ENCODE measurements at places on chromosomes 5 and 9.

DNA sequence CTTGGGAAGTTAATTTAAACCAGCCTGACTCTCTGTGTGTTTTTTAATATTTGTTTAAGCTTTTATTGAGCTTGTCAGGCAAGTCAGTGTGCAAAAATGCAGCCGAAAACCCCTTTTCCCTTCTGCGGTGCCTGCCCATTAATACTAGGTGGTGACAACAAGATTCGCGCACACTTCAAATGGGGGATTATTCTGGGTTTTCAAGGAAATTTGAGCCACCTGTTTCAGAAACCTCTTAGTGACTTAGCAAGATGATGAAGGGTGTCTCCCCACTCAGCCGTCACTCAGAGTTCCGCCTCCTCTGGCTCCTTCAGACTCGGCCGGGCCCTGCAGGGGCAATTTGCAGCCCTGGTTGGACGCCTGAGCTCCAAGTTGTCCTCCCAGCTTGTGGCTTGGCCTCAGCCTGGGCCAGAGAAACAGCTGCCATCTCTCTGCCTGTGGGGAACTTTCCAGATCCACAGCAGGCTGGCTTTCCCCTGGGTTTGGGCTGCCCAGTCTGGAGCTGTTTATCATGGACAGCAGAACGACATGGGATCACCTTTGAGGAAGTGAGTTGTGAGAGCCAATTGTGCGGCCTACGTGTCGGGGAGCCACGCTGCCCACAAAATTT, 75.9 kb downstream of the SPRY4 start:
- no peak for DNase-seq

DNA sequence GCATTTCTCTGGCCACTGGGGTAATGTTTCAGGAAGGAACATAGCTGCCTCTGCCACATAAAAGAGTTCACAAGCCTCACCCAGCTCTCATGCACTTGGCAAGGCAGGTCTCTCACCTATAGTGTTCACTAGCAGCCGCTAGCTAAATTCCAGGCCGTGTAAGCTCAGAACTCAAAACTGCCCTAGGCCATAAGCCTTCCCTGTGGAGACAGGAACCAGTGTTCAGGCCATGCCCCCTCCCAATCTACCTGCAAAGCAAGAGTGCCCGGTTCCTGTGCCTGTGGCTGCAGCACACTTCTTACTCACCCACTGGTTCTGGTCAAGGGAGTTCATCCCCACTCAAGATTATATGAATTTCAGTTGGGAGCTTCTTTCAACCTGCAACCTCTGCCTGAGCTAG, 60.7 kb upstream of the ZNF169 start:
- no peak for DNase-seq

DNA sequence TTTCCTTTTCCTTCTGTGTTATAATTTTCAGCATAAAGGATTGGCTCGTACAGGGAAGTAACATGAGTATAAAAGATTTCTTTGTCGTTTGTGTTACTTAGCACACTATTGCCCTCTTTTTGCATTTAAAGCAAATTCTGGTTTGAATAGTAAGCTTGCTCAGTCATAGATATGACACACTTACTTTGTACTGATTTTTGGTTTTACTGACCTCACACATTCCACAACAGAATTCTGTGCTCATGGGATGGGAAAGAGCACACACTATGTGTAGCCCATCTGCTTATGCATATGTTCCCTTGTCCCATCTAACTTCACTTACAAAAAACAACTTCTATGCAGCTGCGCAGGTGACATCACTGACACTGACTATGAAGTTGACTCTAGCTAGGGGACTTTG, 111.9 kb upstream of the MTAP start:
- no peak for DNase-seq

DNA sequence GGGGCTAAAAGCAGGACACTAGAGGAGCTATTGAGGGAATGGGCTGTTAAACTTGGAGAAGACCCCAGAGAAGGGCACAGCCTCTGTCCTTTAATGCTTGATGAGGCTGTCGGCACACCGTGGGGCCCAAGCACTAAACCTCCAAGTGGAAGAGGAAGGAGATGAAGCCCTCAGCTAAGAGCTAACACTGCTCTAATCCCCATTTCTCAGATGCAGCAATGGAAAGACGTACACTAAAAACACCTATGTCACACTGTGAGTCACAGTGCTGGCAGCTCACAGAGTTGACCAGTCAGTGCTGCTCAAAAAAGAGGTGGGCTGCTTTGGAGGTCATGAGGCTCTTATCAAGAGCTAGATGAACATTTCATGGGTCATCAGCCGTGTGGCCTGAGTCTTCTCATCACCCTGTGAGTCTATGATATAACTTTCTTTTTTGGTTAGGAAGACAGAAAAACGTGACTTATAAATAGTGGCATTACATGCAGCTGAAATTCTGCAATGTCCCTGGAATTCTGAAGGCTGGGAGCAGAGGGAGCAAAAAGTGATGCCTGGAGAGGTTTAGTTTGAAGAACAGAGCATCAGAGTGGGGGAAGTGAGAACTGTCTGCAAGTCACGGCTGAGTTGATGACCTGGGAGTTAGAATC, 21.5 kb downstream of the TNFSF8 start:
- no peak for DNase-seq

- no peak for DNase-seq
Measured at GRCh38 chr9:134988706-134989105, 71.0 kb upstream of the FCN1 start.

- DNase-seq, result no peak
Measured at GRCh38 chr9:127805620-127806019, 2.9 kb downstream of the FPGS start.

- DNase-seq, result no peak
Measured at GRCh38 chr9:75039009-75039408, 10.9 kb upstream of the CARNMT1 start.

DNA sequence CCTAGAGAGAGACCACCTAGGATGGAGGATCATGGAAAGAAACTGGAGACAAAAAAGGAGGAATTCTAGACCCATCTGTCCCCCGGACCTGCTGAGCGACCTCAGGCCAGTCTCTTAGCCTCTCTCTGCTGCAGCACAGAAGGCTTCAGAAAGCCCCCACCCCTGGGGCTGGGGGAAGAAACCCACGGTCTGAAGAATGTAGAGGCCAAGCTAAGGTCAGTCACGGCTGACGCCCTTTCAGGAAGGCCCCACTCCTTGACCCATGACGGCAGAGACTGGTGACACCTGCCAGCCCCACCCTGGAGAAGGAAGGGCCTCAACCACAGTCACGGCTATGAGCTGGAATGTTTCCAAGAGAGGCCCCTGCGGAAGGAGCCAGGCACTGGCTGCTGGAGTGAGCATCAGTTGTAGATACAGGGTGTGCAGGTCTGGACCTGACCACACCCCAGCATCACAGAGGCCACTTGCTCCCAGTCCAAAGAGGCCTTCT, 120.5 kb upstream of the BOD1 start:
- DNase-seq, result no peak

DNA sequence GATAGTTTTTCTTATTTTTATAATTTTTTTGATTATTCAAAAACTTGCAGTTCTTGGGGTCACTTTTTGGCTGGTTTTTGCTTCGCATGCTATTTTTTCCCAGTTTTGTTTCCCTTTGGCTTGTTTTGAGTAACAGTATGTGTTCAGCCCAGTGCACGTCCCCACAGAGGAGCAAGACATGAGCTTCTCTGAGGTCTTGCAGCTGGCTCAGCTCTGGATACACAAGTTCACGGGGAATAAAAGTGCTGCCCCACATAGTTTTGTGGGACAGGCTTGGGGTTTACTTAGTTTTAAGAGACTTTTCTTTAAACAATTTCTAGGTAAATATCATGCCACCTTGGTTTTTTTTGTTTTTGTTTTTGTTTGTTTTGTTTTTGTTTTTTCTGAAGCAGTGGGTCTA, 297.8 kb upstream of the IRX1 start:
- DNase-seq, result no peak

GRCh38 chr9:121853617-121854395, 202.4 kb downstream of the DAB2IP start:
- no peak for DNase-seq

DNA sequence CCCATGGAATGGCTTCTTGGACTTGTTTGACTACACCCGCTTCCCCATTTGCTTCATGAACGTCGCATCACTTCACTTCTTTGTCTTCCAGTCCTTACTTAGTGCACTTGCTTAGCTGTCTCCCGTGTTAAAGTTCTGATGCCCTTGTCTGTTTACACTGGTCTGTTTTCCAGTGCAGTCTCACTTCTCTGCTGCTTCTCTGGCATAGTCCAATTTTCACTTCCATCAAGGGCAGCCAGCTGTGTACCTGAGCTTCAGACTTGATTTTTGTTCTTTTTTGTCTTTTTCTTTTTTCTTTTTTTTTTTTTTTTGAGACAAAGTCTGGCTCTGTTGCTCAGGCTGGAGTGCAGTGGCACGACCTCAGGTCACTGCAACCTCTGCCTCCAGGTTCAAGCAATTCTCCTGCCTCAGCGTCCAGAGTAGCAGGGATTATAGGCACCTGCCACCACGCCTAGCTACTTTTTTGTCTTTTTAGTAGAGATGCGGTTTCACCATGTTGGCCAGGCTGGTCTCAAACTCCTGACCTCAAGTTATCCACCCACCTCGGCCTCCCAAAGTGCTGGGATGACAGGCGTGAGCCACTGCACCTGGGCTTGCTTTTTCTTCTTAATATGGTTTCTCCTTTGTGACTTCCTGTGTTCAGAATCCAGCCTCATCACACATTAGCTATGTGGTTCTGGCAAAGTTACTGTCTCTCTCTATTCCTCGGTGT, 75.4 kb downstream of the LRRC70 start:
- DNase-seq, result no peak

- peak; percentile 47 for DNase-seq
Measured at GRCh38 chr5:157108976-157109375, at the start of gene HAVCR2. Gene HAVCR2 (minus strand): TSS chr5:157109044. CDS start chr5:157108983, 61 bp downstream.

DNA sequence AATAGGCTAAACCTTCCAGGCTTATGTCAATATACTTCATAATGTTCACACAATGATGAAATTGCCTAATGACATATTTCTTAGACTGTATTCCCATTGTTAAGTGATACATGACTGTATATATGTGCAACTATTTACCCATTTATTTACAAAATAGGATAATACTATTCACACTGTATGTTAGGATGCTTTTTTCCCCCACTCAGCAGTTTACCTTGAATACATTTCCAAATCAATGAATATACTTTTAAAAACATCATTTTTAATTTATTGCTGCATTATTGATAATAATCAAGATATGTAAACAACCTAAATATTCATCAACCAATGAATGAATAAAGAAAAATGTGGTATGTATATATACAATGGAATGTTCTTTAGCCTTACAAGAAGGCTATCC, 55.5 kb downstream of the PCSK1 start:
- DNase-seq, result no peak

DNA sequence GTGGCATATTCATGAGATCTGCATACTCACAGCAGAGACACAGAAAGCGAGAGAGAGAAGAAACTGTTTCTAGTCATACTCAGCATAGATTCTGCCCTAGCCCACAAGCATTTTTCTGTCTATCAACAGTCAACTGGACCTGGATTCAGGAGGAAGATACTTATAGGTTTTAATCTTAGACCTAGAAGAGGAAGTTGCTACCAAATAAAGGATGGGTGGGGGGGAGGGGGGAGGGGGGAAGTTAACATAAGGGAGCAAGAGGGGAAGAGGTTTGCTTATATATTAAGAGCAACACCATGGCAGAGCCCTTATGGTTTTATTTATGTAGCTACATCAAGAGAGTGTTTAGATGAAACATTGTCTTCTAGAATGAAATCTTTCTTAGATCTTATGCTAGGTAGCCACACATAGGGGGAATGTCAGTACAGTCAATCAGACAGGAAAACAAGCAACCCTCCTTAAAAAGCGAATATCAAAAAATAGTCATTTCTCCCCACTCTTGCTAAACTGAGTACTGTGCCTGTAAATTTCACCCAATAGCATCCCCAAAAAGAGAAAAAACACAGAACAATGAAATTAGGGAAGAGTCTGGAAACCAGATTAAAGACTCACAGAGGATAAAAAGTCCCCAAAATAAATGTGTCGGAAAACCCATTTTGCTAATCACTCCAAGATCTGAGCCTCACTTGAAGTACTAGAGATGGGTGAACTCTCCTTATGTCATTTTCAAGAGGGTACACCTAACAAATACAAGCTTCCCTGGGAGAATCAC, 192.7 kb upstream of the NR4A3 start:
- no peak for DNase-seq

DNA sequence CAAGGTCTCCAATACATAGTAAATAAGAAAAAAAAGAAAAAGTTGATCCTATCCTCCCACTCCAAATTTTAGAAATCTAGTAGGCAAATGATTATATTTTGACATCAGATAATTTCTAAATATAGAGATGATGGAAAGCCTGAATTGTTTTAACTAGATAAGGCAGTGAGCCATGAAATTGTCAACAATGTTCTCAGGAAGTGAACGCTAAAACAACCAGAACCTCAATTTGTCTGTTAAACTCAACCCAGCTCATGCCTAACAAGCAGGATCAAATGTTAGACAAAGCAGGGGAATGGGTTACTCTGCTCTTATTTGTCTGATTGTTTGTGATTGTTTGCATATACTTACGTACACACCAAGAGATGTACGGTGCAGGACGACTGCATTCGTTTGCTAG, 49.2 kb downstream of the ESM1 start:
- DNase-seq, result no peak

DNA sequence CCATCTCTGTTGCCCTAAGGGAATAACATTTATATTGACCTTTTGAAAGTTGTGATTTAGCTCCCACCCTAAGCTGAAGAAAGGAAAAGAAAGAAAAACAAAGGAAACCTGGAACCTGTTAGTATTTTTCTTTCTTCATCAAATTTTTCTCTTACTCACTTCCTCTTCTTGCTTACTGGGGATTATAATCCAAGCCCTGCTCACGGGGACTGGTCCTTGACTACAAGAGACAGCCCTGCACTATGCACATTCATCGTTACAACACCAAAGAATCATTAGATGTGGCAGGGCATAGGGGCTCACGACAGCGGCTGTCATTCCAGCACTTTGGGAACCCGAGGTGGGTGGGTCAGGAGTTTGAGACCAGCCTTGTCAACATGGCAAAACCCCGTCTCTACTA, 37.8 kb upstream of the LPAR1 start:
- no peak for DNase-seq

DNA sequence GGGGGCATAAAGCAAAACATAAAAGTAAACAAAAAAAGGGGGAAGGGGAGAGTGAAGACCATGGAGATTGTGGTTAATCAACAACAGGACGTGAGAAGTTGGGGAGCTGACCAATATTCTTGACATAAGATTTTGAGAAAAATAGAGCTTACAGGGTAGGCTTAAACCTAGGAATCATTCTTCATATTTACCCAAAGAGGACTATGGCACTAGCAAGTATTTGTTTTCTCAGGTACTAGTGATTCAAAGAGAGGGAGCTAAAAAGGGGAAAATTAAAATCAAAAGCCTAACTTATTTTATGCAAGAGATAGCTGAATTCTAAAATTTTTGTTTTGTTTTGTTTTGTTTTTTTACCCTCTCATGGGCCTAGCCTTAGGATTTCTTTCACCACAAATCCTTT, 427.5 kb downstream of the PIK3R1 start:
- no peak for DNase-seq

DNA sequence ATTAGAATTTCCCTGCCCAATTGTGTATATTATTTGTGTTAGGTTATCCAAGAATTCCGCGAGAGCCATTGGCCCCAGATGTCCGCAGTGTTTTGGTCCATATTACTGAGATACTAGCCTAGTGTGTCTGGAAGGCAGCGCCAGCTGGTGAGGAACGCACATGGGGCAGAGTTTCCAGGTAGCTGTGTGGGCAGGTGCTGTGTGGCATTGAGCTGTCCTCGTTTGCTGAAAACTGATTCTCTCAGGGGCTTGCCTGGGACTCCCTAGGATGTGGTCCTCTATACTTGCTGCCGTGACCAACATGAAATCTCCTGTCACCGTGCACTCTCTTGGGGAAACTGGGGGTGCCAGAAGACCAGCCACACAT, 288.7 kb downstream of the FANCC start:
- no peak for DNase-seq
